ENCODE measurements at places on chromosomes 5 and 9.
A peak's percentile ranks its signal among the peaks of the same experiment; 100 is the strongest.

DNA sequence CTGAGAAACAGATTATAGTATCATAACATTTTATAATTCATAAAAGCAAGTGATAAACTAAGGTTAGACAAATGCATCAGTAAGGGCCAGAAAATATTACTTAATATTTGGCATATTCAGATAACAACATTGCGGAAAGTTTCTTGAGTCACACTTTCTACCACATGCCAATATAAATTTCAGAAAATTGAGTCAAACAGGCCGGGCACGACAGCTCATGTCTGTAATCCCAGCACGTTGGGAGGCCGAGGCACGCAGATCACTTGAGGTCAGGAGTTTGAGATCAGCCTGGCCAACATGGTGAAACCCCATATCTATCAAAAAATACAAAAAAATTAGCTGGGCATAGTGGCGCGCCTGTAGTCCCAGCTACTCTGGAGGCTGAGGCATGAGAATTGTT, 47.1 kb downstream of the SLC38A9 start:
- no peak for DNase-seq

- DNase-seq, result no peak
Observed at GRCh38 chr9:136090056-136090735, 4.9 kb downstream of the NACC2 start.

- DNase-seq, result no peak
Observed at GRCh38 chr5:53099546-53099945, 10.0 kb downstream of the MOCS2 start.

DNA sequence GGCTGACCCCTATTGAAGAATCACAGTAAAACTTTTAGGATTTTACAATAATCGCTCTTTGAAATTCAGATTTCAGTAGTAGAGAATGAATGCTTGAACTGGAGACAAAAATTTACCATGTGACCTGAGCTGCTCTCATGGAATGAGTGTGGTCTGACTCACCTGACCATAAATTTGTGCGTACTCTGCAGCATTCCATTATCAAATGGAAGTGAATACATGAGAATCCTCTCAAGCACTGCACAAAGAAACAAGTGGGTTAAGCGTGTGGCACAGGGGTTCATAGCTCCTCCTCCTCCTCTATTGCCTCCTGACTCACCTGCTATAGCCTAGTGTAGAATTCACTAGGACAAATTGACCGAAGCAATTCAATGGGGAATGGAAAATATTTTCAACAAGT, 269.8 kb upstream of the CDH9 start:
- DNase-seq, result no peak

GRCh38 chr5:113181853-113182490, 205.4 kb downstream of the DCP2 start:
- DNase-seq, result no peak

DNA sequence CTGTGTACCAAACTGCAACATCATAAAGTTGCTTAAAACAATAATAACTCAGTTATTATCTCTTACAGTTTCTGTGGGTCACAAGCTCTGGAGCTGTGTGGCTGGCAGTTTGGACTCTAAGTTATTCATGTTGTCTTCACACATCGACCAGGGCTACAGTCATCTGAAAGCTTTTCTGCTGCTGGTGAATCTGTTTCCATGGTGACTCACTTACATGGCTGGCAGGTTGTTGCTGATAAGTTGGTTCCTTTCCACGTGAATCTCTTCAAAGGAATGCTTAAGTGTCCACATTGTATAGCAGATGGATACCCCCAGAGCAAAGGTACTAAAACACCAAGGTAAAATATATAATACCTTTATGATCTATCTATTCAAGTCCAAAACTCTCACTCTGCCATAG, 44.8 kb upstream of the CYLC2 start:
- no peak for DNase-seq

GRCh38 chr5:124973661-124974060, 227.2 kb upstream of the ZNF608 start:
- DNase-seq, result no peak

- DNase-seq, result no peak
Observed at GRCh38 chr9:108039493-108039892, 549.9 kb upstream of the KLF4 start.

GRCh38 chr5:158908425-158909220, 191.1 kb downstream of the EBF1 start:
- DNase-seq, result no peak

GRCh38 chr9:24459953-24460352, 85.7 kb downstream of the IZUMO3 start:
- DNase-seq, result no peak

GRCh38 chr9:91948597-91949391, 1.2 kb downstream of the ROR2 start:
- no peak for DNase-seq

DNA sequence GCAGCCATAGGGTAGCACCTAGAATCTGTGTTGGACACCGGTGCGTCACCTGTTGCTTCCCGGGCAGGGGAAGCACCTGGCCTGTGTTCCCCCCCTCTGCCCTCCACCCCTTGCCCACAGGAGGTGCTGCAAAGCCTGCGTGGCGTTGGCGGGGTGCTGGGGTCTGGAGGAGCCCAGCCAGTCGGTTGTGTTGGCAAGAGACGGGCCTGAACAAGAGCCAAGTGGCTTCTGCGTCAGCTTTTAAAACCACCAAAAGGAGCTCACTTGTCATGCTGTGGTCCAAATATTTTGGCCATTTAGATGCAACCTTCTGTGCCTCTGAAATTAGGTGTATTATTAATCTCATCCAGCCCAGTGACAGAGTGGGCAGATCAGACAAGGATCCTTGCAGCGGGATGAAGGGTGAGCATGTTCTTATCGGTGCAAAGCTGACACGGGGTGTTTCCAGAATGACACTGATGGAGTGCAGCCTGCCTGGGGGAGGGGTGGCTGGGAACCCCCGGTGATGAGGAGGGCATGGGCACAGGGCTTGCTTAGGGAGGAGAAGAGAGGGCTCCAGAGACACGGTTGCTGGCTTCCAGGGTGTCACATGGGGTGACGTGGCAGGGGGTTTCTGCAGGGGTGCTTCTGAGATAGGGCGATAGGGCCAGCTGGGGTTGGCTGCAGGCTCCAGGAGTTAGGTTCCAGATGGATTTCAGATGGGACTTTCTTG, 9.7 kb upstream of the RXRA start:
- DNase-seq, result no peak

DNA sequence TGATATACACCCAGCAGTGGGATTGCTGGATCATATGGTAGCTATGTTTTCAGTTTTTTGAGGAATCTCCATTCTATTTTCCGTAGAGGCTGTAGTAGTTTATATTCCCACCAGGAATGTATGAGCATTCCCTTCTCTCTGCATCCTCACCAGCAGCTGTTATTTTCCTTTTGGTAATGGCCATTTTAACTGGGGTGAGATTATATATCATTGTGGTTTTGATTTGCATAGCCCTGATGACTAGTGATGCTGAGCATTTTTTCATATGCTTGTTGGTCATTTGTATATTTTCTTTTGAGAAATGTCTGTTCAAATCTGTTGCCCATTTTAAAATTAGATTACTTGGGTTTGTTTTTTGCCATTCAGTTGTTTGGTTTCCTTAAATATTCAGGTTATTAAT, 11.2 kb upstream of the PPIC start:
- no peak for DNase-seq

GRCh38 chr5:131214609-131215227, 44.0 kb downstream of the LYRM7 start:
- DNase-seq, result no peak

GRCh38 chr9:90044263-90044662, 439.5 kb downstream of the GADD45G start:
- no peak for DNase-seq

DNA sequence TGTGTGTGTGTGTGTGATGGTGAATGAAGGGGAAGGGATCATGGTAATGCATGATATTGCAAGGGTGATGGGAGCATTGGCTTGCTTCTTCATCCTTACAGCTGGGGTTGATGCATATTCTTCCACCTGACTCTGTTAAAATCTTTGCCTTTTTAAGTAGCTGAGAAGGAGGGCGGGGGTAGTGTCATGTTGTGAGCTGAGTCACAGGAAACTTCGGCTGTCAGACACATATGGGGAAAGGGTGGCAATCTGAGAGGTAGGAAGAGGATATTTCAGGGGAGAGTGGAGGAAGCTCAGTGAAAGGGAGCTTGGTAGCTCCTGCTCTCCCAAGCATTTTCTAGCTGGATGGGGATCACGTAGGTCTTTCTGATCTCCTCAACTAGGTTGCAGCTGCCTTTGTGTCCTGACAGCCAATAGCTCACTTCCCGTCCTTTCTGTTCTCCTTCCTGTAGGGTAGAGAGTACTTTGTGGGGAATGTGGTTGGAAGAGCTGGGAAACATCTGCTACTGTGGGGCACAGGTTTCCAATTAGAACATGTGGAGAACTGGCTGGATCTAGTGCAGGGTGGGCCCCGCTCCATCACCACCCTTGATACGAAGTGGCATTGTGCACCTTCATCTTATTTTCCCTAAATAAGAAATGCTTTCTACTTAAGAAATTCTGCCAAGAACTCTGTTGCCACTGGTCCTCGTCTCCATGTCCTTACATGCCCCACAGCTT, 18.1 kb upstream of the CLK4 start:
- no peak for DNase-seq

GRCh38 chr5:59020611-59021285, 437.9 kb downstream of the RAB3C start:
- DNase-seq, result no peak

DNA sequence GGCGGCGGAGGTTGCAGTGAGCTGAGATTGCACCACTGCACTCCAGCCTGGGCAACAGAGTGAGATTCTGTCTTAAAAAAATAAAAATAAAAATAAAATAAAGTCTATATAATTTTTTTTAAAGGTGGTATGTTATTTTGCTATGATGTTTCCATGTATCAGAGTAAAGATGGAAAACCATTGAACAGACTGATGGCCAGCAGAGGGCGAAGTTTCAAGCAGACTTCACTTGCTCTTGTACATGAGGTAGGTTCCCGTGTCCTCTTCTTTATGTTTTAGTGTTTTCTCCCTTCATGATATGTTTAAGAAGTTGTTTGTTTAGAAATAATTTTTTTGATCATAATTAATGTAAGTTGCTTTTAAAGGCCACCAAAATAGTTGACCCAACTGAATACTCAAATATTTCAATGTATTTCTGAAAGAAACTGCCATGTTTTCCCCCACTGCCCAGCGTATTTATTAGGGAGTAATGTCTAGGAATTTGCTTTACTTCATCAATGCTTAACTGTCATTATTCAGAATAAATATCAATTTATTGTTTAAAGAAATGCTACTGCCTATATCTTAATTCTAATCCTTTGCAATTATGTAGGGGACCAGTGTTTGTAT, 146.4 kb downstream of the HACD4 start:
- peak; percentile 44 for DNase-seq

- DNase-seq, result no peak
Observed at GRCh38 chr5:38720554-38721361, 125.1 kb upstream of the OSMR start.

GRCh38 chr5:98557916-98558315, 215.5 kb upstream of the RGMB start:
- no peak for DNase-seq

GRCh38 chr5:135173662-135174290, 139.7 kb upstream of the PITX1 start:
- no peak for DNase-seq

DNA sequence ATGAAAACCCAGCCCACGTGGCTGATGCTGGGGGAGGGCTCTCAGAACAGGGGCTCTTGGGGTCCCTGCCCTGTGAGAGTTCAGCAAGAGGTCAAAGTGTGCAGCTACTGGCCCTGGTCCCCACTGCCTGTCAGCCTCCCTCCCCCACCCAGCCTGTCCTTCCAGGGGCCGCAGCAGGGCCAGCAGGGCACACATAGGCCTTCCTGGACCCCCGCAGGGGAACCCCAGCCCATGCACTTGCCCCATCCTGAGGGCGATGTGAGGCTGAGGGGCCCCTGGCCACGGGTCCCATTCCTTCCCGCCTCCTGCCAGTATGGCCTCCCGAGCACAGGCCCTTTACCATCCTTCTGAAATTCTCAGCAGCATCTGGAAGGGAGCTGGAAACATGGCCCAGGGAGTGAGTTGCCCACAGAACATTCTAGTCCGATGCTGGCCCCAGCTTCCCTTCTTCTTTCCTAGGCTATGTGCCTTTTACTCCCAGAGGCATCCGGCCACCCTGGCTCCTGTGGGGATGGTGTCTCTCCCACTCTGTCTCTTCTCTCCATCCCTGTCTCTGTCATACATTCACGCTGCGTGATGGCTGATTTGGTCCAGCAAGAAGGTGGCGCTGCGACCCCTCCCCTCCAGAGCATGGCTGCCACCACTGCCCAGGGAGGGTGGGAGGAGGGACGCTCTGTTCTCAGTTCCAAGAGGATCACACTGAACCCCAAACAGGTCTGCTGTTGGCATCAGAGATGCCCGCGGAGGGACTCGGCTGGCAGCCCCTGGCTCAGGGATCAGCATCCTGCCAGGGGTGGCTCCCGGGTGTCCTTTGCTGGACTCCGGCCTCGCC, 19.6 kb downstream of the MRPL36 start:
- DNase-seq, result no peak

- no peak for DNase-seq
Observed at GRCh38 chr5:121008041-121008440, 543.9 kb downstream of the PRR16 start.

DNA sequence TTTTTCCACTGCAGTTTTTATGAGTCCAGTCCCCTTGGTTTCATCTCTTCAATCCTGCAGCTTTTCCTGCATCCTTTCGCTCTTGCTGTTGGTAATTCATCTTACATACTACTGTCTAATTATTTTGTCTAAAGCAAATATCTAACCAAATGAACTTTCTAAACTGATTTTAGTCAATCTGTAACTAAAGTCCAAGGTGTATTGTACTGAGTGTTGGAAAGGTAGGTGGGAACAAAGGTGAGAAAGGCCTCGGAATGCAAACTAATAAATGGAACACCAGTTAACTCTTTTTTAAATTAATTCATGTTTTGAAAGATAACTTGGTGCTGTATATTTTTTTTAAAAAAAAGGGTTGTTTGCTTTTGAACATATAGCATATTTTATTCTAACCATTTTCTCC, 152.7 kb upstream of the CYLC2 start:
- no peak for DNase-seq

GRCh38 chr5:167503926-167504720, 787.3 kb upstream of the WWC1 start:
- DNase-seq, result no peak
